ENCODE measurements at places on chromosomes 7 and 10.

- DNase-seq: no peak
Measured at GRCh38 chr7:94778711-94779459, 123.0 kb upstream of the SGCE start.

DNA sequence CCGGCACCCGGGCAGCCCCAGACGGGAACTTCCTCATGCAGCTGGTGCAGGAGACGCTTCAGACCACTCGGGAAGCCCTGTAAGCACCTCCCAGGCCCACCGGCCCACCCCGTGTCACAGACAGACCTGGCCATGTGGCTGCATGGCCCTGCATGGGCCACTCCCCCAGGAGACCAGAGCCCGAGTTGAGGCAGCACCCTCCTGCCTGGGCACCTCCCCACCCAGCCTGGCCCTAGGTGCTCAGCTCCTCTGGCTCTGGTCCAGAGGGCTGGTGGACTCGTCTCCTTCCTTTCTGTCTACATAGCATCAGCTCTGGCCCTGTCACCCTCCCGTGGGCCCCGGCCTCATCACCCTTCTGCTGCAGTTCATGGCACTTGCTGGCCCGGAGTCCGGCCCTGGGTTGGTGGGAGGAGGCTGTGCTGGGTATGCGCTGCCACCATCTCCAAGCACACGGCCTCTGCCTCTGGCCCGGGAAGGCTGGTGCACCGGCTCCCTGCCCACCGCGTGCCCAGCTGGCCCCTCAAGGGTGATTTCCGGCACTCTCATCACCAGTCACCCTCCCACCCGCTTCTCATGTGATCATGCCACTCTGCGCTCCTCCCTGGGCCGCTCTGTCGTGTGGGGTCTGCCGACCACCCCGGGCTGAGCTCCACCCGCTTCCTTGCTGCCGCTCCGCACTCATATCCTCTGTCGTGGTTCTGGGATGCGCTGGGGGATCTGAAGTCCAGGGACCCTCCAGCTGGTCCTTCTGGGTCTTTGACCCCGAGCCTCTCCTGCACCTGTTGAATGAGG is 53.1 kb upstream of the DPYSL4 start:
- DNase-seq: no peak

- DNase-seq: no peak
Measured at GRCh38 chr7:78355834-78356233, 557.3 kb downstream of the PHTF2 start.

DNA sequence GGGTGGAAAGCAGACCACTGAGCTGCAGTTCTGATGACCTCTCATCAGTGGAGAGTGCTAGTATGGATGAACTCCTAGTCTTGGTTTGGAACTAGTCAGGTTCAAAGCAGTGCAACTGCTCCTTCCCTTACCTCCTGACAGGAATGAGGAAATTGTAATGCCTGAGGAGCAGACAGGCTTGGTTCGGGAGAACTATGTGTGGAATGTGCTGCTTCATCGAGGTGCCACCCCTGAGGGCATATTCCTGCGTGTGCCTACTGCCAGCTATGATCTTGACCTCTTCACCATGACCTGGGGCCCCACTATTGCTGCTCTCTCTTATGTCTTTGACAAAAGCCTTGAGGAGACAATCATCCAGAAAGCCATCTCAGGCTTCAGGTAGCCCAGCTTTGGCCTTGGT is 27.4 kb upstream of the NFKB2 start:
- no peak for DNase-seq

GRCh38 chr7:10703981-10704380 is 269.7 kb upstream of the PHF14 start:
- DNase-seq: no peak

DNA sequence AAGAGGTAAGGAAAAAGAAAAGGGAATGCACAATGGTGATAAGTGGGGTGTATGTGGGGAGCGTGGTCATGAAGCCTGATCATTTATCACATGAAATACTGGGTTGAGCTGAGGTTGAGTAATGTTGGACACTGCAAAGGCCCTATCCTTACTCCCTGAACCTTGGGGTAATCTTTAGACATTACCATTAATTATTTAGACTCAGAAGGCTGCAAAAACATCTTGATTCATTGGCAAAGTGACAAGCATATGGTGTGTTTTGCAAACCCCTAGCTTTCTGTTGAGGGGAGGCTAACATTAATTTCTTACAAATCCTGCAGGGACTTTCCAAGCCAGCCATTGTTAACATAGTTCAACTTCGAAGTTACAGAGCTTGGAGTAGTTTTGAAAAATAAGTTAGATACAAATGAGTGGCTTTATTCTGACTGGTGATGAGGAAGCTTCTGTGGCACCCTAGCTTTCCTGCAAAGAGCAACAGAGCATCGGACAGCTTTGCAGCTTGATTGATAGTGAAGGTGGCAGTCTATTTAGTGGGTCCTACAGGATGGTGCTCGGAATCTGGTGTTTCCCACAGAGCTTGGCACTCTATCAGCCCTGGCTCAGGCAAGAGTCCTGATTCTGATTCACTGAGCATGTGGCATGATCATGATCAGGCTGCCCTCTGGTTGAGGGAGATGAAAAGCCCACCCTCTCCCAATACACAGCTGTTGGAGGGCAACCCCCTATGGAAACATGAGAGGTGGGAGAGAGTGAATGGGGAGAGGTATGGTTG is 153.7 kb upstream of the NPVF start:
- no peak for DNase-seq

- DNase-seq: no peak
Measured at GRCh38 chr10:77965294-77965693, 38.7 kb upstream of the DLG5 start.

DNA sequence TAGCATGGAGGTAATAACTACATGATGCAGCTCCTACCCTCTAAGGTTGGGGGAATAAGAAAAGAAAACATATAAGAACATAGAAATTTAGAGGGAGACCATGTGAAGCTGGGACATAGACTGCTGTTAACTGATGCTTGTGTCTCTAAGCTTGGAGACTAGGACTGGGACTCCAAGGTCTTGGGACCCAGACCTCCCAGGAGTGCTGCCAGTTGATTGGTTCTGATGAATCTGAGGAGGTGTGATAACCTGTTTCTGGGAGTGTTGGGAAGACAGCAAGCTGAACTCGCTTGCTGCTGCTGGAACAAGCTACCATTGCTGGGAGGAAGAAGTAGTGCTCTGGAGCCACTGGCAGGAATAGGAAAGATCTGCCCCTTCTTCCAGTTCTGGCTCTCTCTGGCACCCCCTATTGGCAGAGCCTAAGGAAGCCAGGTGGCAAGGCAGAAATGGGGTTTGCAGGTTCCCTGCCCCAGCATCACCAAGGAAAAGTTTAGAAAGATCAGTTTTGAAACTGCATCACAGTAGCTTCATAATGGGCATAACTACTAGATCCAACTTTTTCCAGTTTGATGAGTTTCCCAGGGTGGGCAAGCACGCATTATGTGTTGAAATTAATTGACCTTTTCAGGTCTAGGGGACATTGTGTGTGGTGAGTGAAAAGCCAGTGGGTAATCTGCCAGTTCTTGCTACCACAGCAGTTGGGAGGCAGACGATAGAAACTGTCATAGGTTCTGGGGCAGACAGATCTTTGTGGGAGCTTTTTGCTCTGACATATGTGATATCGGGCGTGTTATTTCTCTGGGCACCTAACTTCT is 140.7 kb downstream of the SND1 start:
- peak; percentile 32 for DNase-seq

DNA sequence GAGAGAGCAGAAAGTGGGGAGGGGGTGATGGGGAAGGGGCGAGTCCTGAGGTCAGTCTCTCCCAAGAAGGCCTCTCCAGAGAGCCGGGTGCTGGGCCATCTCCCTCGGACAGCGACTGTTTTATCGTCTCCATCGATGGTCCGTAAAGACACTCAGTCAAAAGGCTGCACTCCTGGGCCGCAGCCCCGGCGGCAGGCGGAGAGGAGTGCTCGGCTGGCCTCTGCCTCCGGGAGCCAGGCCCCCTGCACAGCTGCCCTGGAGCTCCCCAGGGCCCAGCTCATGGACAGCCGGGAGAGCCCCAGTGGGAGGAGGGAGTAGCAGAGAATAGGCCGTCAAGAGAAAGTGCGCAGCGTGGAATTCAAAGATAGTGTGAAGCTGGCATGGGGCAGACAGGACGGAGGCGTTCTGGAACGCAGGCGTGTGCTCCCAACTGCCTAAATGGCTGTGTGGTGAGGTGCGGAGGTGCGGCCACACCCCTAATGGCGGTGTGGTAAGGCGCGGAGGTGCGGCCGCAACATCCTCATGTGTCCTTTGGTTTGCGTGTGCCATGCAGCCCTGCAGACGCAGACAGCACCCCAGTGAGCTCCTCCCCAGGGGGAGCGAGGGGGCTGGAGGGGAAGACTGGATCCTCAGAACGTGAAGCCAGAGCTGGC is 477.5 kb upstream of the FOXK1 start:
- DNase-seq: no peak

- no peak for DNase-seq
Measured at GRCh38 chr10:122864901-122865300, 14.5 kb downstream of the FAM24B start.

- DNase-seq: no peak
Measured at GRCh38 chr10:35274498-35275060, 61.7 kb upstream of the CCNY start.

- DNase-seq: no peak
Measured at GRCh38 chr10:129793996-129794395, 170.1 kb downstream of the EBF3 start.

DNA sequence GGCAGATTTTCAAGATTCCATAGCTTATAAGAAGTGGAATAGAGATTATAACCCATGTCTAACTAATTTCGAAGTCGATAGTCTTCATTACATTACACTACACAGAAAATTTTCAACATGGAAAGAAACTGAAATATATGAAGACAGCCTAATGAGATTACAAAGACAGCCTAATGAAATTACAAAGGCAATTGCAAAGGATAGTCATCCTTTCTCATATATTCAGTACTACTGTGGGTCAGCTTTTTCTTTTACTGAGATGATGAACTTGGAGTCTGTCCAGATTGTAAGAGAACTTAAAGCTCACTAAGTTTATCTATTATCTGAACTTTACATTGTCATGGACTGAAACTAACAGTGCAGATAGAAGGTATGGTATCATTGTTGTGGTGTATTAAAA is 304.4 kb upstream of the MBL2 start:
- no peak for DNase-seq

GRCh38 chr7:70415179-70415972 is 716.6 kb upstream of the GALNT17 start:
- DNase-seq: no peak

- DNase-seq: no peak
Measured at GRCh38 chr10:13036841-13037240, 35.3 kb upstream of the CCDC3 start.

DNA sequence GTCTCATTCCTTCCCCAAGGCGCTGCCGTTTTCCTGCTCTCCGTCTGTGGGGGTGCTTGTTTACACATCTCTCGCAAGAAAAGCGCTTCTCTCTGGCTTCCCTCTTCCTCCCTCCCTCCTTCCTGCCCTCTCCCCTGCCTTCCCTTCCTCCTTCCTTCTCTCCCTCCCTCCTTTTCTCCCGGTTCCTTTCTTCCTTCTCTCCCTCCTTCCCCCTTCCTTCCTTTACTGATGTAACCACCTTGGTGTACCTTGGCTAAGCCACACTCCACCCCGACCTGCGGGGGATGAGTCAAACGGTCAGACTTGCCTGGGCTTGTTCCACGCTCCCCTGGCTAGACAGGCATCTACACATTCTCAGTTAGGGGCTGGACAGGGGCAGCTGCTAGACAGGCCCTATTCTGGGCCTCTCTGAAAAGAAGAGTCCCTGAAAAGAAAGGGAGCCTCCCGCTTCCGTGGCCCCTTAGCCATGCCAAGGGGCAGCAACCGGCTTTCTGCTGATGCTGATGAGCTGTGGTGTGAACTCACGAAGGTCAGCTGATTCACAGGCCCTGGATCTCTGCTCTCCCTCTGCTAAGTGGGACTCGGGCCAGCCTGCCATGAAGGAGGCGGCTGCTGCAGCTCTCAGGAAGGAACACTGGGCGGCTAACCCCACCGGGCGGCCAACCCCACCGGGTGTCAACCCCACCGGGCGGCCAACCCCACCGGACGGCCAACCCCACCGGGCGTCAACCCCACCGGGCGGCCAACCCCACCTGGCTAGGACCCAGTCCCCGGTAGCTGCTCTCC is 216.8 kb downstream of the TCERG1L start:
- DNase-seq: no peak

DNA sequence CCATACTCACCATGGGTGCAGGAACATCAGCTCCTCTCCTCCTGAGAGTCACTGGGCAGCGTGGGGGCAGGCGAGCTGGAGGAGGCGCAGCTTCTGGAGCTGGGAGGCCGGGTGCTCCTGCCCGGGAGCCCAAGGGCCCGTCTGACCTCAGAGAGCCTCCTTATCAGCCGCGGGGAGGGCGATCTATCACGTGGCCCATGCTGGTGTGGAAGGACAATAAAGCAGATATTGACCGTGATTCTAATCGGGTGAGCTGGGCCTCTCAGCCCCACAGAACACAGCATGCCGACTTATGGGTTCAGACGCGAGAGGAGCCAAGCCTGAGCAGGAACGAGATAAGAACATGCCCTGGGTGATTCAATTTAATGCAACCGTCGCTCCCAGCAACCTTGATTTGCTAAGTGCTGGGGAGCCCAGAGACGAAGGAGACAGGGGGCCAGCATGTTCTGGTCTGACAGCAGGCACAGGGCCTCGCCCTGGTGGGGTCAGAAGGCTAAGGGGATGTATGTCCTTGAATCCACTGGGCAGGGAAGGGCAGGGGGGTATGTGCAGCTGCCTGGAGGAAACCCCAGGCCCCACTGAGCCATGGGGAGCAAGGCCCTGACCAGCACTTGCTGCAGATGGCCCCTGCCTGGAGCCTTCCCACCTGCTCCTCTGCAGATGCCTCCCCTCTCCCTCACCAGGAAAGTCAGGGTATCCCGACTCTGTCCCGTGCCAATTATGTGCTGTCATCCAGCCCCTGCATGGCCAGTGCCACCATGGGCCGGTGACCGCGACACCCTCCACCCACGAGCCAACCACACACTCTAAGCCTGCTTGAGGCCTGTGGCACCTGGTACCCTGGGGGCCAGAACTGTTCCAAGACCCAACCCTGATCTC is 95.3 kb upstream of the RET start:
- DNase-seq: no peak

GRCh38 chr10:7945034-7945433 is 109.5 kb upstream of the GATA3 start:
- no peak for DNase-seq

DNA sequence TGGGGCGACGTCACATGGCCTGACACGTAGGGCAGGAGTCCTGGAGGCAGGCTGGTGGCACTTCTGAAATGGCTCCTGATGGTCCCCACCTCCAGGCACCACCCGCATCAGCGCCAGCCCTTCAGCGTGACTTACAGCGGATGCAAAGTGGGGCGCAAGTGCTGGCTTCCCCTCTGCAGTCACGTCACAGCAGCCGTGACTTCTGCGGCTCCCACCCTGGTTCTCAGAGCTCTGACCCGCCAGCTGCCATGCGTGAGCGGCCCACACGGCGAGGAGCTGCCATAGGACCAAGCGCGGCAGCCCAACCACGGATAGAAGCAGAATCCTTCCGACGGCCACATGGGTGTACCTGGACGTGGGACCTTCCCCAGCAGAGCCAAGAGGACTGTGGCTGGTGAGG is 159.0 kb downstream of the ELFN1 start:
- DNase-seq: no peak

DNA sequence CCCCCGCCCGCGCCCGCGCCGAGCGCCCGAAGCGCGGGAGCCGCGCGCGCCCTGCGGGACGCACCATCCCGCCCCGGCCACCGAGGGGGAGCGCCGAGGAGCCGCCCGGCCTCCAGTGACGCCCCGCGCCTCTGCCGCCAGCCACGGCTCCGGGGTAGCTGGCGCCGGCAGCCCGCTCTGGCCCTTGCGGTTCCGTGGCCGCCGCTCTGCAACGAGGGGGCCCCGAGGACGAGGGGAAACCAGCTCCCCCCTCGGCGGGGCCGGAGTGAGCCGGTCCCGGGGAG is at the start of gene PAXIP1:
PAXIP1 (minus strand) TSS at position 33 of the 284 bp plus-strand sequence. CDS start 195 bp downstream, outside the sequence.
- peak; percentile 75 for DNase-seq
